ENCODE measurements at places on chromosomes 1 and 21.

DNA sequence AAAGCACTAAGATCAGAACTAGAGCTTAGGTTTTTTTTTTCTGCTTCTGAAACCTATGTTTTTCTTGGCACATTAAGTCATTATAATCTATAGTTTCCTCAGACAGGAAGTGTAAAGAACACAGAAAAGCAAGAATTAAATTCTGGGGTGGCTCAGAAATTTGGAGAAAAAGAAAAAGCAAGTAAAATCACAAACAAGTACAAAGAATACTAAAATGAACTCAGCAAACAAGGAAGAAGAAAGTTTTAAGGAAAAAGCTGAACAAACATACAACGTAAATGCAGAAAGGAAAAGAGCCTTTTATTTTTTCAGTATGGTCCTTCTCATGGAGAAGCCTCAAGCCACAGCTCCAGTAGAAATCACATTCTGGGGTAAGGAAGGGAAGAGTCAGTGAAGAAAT, 8.6 kb upstream of the CNN3 start:
- DNase-seq: no peak

- no peak for DNase-seq
Observed at GRCh38 chr1:117661027-117661426, 55.2 kb downstream of the TENT5C start.

GRCh38 chr1:20059847-20060246, 10.1 kb upstream of the PLA2G5 start:
- peak; percentile 45 for DNase-seq

DNA sequence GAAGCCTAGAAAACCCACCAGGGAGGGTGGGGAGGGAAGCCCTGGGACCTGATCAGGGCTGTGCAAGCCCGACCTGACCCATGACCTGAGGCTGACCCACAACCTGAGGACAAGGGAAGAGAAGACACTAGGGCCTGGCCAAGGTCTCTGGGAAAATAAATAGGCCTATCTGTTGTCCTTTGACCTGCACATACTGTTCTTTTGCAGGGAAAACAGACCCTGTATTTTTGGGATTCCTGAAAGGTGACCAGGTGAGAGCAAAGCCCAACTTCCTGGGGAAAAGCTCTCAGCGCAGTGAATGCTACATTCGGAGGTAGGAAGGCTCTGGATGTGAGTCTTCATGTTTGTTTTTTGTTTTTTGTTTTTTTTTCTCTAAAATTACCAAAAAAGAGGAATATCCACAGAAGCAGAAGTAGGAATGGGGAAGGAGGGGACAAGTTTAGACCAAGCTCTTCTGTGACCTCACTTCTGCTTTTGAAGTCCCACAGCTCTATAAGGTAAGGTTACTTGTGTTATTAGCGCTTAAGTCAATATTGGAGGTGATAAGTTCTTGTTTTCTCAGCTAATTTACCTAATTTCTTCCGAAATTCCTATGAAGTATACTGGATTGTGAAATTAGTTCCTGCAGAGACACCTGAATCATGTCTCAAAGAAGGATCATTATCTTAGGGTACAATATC, 26.2 kb upstream of the LYST start:
- no peak for DNase-seq

GRCh38 chr1:119908661-119909060, 12.3 kb upstream of the ADAM30 start:
- DNase-seq: no peak

- no peak for DNase-seq
Observed at GRCh38 chr1:116228511-116228910, 117.3 kb downstream of the MAB21L3 start.

- DNase-seq: no peak
Observed at GRCh38 chr1:25086518-25087079, 145.7 kb downstream of the SYF2 start.

- no peak for DNase-seq
Observed at GRCh38 chr1:200954434-200954833, 59.7 kb downstream of the INAVA start.

DNA sequence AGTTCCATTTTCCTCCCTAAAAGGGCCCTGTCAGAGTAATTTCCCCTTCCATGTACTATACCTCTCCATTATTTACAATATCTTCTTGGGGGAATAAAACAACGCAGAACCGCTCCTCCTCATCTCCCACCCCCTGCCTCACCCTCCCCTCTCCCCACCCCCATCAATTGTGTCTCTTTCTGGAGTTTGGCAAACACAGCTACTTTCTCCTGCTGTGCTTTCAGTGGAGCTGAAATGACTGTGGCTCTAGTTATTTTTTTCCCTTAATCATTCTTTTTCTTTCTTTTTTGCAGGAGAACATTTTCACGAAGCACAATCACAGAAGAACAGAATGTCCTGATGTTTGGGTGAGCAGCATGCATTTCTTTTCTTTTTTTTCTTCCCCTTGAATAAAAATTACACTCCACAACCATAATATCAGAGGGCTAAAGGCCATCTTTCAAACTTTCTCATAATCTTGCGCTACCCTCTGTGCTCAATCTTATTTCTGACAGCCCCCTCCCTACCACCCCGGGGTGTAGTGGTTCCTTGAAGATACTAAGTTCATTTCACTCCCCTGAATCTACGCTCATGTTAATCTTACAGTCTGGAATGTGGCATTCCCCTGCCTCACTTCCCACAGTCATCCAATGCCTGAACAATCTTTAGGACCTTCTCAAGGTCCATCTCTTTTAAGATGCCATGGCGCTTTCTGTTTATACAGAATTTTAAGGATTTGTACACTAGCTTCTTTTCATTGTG, 8.8 kb upstream of the PLXNA2 start:
- no peak for DNase-seq

DNA sequence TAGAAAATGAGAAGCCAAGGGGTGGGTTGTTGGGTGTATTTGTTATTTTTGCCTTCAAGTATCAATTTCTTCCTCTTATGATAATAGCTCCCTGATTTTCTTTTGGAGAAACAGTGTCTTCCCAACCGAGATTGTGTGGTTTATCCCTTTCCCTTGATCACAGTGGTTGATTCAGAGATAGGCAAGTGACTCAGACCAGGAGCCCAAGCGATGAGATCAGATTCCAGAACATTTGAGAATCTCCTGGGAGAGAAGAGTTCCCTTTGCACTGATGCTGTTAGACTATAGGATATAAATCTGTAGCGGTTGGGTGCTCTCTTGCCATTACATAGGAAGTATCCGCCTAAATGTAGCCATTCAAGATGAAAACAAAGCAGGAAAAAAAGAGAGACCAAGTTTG, 90.1 kb upstream of the WDR26 start:
- DNase-seq: no peak

DNA sequence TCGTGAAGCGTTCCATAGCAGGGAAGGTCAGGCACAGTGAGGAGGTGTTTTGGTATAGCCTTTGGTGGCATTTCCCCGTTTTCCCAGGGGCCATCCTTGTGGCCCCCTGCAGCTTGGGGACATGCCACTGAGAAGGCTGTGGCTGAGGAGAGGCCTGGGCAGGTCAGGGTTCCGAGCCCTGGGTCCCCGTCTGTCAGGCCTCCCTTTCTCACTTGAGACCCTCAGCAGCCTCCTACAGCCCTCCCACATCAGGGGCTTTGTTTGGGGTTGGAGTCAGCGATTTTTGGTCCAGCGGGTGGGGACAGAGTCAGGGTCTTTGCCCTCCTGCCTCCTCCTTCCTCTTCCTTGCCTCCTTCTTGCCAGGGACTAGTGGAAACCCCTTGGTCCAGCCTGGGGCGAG, 22.2 kb downstream of the LDLRAP1 start:
- no peak for DNase-seq

GRCh38 chr1:23875382-23875781, 7.3 kb upstream of the FUCA1 start:
- DNase-seq: no peak

Data from stimulated activated effector memory CD8-positive, alpha-beta T cell treated with anti-CD3 and anti-CD28 coated beads, Interleukin-12 subunit alpha, Interleukin-12 subunit beta, amount 100 ng/mL, for 72 hours (primary cell).